ENCODE measurements at places on chromosomes 1 and 21. TPM values are rescaled to one million over a fixed set of nuclear protein-coding genes. Genes with fewer than 3 reads are reported as not detected.

DNA sequence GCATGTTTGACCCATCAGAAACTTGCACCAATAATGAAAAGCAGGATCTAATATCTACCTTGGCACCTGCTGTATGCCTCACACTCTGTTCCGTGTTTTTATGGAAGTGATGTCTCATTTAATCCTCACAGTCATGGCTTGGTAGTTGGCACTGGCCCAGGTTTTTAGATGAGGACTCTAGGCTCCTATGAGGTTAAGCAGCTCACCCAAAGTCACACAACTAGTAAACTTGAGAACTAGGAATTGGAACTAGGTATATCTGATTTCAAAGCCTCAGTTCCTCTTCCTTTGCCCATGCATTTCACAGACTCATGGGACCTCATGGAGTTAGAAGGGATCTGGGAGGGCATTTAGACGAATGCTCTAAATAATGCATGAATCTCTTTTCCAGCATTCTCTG lies 21.3 kb upstream of the TARBP1 start:
- peak; percentile 54 for DNase-seq

GRCh38 chr1:95542936-95543335 lies 308.9 kb downstream of the RWDD3 start:
- DNase-seq: no peak

GRCh38 chr1:98732985-98733781 lies 71.7 kb downstream of the SNX7 start:
- DNase-seq: no peak

GRCh38 chr1:64675718-64676345 lies 69.0 kb upstream of the RAVER2 start:
- DNase-seq: peak; percentile 38

- peak; percentile 25 for DNase-seq
Observed at GRCh38 chr1:40630488-40631223, 34.8 kb downstream of the RIMS3 start.

DNA sequence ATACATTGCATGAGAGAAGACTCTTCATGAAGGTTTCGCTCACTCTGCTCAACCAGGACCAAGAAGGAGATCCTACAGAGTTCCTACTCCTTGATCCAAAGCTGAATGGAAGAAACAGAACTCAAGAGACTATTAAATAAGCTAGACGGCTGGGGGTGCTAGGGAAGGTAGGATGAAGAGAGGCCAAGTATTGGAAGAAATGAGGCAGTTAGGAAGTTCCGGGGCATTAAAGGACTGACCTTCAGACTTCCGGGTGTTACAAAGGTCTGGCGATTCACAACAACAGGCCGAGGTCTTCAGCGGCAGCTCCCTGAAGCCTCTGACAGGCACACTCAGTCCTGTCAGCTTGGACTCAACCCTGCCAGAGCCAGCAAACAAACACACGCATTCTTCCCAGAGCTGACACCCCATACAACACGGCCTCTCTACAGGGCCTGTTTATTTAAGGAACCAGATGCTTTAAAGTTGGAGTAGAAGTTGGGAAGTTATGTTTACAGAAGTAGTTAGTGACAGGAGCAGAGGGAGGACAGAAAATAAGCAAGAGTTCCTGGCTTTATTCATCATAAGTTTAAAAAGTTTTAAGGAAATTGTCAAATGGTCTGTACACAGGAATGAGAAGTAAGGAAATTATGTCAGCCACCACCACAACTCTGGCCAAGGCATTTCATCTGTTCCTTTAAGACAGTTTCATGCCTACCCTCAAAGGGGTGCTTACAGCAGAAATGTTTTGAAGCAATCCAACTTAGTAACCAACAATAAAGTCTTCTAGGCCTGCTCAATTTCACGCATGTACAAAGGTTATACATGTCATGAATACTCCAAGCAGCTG lies 4.7 kb downstream of the SORT1 start:
- peak; percentile 60 for DNase-seq

DNA sequence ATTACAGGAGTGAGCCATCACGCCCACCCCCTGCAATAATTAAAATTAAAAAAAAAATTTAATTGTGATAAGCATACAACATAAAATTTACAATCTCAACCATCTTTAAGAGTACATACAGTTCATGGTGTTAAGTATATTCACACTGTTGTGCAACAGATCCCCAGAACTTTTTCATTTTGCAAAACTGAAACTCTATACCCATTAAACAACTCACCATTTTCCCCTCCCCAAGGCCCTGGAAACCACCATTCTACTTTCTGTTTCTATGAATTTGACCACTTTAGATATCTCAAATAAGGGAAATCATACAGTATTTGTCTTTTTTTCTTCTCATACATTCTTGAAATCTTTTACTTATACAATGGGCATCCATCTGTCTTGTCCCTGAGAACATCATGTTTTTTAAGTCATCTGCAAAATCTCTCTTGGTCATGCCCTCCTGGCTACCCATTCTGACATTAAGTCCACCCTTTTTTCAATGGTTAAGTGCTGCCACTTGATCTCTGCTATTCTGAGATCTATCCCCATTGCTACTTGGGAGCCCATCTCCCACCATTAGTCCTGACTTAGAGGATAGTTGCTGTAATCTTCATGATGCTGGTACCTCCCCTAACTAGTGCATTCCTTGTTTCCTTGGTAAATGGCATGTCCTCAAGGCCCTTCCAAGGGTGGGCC lies 39.4 kb upstream of the ZFYVE9 start:
- DNase-seq: no peak

GRCh38 chr1:162861101-162861500 lies at the start of gene CCDC190:
TSS of gene CCDC190 (minus strand) at chr1:162861175. CDS start at chr1:162859646, 1,529 bp downstream.
- DNase-seq: no peak

DNA sequence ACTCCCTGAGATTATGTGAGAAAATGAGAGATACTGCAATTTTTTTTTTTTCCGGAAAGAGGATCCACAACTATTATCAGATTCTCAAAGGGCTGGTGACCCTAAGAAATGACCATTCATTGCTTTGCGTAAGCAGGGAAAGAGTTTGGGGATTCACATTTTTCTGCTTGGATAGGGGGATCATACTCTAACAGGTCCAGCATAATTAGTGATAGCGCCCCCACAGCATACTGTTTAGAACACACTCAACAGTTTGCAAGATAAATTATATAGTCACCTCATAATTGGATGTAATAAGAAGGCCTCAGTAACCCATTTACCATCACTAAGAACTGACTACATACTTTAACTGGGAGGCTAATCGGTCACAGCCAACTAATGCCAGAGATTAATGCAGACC lies 1.9 kb downstream of the CCT3 start:
- peak; percentile 31 for DNase-seq

- DNase-seq: no peak
Observed at GRCh38 chr1:192463661-192464060, 111.9 kb upstream of the RGS1 start.

GRCh38 chr1:165129568-165130164 lies 226.8 kb downstream of the LMX1A start:
- DNase-seq: peak; percentile 88

DNA sequence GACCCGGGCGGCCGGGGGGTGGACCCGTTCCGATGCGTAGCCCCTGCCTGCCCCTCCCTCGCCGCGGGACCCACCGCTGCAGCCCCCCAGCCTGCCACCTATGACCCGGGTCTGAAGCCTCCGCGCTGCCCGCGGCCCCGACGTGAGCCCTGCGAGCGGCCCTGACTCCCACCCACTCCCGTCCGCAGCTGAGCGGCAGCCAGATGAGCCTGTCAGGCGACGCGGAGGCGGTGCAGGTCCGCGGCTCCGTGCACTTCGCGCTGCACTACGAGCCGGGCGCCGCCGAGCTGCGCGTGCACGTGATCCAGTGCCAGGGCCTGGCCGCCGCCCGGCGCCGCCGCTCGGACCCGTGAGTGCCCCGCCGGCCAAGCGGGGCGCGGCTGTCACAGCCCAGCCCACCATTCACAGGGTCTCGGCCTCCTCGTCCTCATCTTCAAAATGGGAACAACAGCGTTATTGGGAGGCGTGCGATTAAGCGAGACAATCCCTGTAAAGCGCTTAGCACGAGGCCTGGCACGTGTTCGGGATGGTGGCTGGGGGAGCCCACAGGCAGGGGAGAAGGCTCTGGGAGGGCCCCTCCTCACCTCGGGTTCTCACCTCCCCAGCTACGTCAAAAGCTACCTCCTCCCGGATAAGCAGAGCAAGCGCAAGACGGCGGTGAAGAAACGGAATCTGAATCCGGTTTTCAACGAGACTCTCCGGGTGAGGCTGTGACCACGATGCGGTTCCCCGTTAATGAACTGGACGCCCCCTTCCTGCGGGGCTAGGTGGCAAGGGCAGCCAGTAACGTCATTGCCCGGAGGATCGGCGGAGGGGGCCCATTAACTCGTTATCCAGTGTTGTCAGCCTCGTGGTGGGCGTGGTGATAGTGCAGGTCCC lies 8.2 kb downstream of the SYTL1 start:
- DNase-seq: peak; percentile 79

DNA sequence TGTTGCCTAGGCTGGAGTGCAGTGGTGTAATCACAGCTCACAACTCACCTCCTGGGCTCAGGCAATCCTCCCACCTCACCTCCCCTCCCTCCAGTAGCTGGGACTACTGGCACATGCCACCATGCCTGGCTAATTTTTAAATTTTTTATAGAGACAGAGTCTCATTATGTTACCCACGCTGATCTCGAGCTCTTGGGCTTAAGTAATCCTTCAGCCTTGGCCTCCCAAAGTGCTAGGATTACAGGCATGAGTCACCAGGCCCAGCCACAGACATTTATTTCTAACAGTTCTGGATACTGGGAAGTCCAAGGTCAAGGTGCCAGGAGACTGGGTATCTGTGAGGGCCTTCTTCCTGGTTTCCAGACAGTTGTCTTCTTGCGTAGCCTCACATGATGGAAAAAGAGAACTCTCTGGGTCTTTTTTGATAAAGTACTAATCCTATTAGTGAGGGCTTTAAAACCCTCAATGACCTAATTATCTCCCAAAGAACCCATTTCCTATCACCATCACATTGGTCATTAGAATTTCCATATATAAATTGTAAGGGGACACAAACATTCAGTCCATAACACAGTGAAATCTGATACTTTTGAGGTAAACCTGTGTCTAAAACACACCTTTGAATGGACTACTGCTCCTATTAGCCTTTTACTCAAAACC lies 67.9 kb downstream of the PHACTR4 start:
- peak; percentile 71 for DNase-seq

DNA sequence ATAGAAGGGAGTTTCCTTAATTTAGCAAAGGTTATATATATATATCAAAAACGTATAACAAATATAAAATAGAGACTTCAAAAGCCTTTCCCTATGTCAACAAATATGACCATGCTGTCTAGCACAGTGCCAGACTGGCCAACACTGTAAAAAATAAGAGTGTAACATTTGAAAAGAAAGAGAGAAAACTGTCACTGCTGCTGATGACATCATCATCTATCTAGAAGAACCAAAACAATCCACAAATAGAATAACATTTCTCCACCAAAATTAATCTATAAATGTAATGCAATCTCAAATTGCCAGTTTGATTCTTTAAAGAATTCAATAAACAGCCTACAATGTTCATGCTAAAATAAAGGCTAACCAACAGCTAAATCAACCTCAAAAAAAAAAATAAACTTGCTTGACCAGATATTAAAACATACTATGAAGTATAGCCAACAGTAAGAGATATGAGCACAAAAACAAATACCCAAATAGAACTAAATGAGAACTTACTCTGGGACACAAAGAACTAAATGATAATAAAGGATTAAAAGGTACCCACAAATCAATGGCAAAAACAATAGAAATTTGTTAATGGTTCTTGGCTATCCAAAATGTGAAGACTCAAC lies 50.2 kb downstream of the ENAH start:
- no peak for DNase-seq

DNA sequence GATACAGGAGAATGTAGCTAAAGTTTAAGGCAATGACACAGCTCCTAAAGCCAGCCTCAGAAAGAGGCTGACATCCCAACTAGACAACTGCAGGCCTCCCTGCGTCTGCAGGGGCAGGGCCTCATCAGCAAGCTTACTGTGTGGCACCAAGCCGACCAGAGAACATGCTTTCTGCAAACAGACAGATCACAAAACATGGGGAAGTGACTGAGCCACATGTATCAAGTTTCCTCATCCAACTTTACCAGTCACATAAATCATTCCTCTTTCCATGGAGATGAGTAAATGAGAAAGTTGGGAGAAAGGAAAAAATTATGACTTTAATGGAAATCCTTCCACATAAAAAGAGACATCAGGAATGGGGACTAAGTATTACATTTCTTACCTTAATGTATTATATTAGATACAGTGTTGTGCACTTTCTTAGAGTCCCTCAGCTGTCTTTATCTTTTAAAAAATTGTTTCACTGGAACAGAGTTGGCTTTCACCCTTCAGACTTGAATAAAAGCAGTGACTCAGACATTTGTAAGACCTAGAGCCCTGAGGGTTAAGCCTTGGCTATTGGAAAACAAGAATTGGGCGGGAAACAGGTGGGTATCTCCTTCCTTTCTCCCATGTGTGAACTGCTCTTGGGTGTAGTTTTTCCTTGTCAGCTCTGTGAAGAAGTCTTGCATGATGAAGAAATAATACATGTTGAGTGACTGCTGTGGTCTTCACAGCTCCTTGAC lies 305.7 kb upstream of the SNX7 start:
- peak; percentile 74 for DNase-seq

DNA sequence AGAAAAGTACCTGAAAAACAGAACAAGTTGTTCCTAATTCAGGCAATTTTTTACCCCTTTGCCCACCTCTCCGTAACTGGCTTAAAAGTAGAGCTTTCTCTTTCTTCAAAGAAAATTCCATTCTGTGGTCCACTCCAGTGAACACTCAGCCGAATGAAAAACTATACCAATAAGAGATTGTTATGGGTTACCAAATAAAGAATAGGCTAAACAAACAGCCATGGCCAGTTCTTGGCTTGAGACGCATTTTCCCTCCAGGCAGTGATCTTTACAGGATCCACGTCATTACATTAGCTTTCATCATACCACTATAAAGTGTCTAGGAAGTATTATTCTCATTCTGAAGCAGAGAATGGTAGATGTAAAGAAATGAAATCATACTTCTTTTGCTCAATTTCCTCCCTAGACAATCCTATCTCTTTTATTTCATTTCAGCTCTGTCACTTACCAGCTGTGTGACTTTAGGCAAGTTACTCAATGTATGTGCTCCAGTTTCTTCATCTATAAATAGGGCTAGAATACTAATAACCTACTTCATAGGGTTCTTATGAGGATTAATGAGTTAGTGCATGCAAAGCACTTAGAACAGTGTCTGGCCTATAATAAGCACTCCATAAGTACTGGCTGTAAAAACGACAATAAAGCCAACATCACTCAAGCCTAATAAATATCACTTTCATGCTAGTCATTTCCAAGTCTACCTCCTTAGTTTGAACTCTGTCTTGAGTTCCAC lies 26.5 kb upstream of the TRIM45 start:
- DNase-seq: peak; percentile 95

The ASAP3 gene
- 12.8 TPM for total RNA-seq

The TMPRSS15 gene
- total RNA-seq: 0.12 TPM

The LCE2A gene
- not detected for total RNA-seq

The SLC16A4 gene
- 0.29 TPM for total RNA-seq
